ENCODE measurements at places on chromosomes 7 and 10.
A peak's percentile ranks its signal among the peaks of the same experiment; 100 is the strongest.

GRCh38 chr7:66894463-66895080 lies 26.5 kb upstream of the TMEM248 start:
- DNase-seq = peak; percentile 20

- DNase-seq = peak; percentile 57
These were observed 98.2 kb downstream of the ANLN start for GRCh38 chr7:36487756-36488336.

- no peak for DNase-seq
These were observed 40.4 kb upstream of the INPP5A start for GRCh38 chr10:132497063-132497680.

DNA sequence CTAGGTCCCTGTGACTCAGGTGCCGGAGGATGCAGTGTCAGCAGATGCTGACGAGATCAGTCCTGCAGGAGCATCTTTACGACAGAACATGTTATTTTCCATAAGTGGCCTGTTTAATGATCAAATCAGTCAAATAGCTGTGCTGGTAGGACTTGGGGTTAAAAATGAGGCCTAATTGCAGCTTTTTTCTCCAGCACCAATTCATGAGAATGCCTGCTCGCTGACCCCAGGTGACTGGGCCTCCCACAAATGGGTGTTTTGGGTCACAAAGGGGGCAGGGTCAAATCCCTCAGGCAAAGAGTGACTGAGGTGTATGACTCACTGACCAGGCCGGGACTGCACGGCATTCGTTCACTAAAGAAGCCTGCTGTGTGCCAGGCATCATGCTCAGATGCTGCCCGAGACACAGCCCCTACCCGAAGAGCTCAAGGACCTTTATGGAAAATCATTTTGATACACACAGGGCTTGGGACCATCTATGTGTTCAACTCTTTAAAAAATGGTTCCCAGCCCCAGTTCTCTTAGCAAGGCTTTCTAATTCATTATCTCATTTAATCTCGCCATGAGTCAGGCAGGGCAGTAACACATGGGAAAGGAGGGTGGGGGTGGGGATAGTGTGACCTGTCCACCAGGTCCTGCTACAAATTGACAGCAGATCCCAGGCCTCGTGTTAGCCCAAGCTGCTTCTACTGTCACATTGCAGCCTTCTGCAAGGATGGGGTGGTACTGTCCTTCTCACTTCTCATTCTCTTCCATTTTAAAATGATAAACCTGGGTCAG lies 21.1 kb downstream of the ZNF775 start:
- peak; percentile 21 for DNase-seq

- DNase-seq = no peak
These were observed 32.0 kb downstream of the SND1 start for GRCh38 chr7:127683776-127684681.

GRCh38 chr7:23222439-23223030 lies 24.0 kb upstream of the GPNMB start:
- DNase-seq = no peak

Measured in brain microvascular endothelial cell (primary cell).